H54 (cell line): ENCODE measurements at places on chromosomes 3 and 15.

DNA sequence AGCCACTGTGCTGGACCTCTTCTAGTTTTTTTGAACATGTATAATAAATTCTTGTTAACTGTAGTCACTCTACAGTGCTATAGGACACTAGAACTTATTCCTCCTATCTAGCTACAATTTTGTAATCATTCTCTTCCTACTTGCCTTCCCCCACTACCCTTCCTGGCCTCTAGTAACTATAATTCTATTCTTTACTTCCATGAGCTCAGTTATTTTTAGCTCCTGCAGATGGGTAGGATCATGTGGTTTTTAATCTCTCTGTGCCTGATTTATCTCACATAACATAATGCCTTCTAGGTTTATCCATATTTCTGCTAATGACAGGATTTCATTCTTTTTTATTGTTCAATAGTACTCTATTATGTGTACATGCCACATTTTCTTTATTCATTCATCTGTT lies 113.2 kb upstream of the FGF7 start:
- no peak for DNase-seq

DNA sequence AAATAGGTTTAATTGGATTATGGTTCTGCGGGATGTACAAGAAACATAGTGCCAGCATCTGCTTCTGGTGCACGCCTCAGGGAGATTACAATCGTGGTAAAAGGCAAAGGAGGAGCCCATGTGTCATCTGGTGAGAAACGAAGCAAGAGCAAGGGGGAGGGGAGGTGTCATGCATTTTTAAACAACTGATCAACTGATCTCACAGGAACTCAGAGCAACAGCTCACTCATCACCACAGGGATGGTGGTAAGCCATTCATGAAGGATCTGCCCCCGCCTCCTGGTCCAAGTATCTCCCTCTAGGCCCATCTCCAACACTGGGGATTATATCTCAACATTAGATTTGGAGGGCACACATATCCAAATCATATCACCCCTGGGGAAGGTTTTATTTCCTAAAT lies 42.1 kb upstream of the FGF7 start:
- DNase-seq, result no peak

DNA sequence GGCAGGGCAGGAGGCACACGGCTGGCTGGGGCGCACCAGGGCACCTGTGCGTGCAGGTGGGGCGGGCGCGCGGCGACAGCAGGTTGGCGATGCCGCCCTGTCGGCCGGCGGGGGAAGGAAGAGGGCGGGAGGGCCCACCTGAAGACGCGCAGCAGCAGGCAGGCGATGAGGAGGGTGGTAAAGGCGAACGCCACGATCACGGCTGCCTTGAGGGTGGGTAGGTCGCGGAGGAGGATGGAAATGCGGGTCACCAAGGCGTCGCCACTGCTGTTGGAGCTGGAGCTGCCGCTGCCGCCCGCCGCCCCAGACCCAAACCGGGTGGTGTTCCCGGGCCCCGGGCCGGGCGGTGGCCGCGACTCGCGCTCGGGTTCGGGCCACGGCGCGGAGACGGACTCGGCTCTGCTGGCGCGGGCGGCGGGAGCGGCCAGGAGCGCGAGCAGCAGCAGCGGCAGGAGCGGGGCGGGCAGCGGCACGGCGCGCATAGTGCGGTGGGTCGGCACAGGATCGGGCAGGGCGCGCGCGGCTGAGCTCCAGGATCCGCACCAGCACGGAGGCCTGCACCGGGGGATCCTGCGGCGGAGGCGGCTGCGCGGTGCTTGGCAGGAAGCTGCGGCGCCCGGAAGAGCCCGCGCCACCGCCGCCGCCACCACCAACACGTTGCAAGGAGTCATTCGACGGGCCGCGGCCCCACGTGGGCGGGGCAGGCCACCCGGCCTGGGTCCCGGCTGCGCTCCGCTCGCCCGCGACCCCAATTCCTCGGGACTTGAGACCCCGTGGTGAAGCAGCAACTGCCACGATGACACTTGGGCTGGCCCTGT lies at the start of gene FAM174B:
TSS of gene FAM174B (minus strand) at position 598 of the 818 bp plus-strand sequence.
- DNase-seq, result no peak

- no peak for DNase-seq
These were observed 183.8 kb downstream of the OPA1 start for GRCh38 chr3:193776626-193777358.

DNA sequence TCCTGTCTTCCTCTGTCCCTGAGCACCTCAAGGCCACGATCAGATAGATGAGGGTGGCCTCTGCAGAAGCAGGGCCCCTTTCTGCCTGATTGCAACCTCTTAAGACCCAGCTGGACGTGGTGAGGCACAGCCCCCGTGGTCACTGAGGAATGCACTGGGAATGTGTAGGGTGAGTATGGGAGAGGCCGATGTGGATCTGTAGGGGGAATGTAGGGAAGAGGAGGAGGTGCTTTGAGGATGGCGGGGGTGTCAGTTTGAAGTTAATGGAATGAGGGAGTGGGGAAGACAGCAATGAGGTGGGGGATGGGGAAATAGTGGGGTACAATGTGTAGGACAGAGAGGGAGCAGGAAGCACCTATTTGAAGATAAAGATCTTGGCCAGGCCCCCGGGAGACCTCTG lies 785 bp upstream of the IQCF5 start:
- no peak for DNase-seq

GRCh38 chr3:187567021-187567420 lies 103.2 kb downstream of the SST start:
- peak; percentile 13 for DNase-seq

GRCh38 chr15:48925714-48926223 lies 38.0 kb downstream of the SHC4 start:
- DNase-seq, result peak; percentile 37

DNA sequence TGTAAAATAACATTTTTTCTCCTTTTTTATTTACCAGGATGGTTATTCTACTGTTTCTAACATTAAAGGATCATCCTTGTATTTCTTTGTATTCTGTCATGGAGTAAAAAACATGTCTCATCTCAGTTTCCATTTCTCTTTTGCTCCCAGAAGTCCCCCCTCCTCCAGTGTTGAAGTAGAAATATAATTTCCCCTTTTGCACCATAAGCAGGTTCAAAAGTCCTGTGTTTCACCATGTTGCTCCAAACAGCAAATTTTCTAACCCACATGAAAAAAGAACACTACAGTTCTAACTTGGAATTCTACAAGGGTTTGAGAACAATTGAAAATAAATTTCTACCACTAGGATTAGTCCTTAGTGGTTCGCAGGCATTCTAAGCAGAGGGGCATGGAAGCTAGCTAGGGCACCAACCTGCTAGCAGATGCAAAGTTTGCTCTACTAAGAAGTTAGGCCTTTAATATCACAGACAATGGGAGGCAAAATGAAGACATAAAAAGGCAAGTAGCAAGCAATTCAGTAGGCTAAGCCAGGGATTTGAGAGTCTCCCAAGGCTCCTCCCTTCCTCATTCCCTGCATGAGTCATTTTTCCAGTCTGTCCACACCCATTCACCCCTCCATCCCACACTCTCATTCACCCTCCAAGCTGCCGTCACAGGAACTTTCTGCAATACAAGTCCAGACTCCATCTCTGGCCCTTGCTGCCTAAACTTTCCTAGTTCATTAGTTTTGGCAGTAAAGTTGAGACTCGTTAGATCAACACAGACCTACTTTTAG lies 2.3 kb upstream of the MBNL1 start:
- DNase-seq, result peak; percentile 31
